ENCODE measurements at places on chromosomes 1 and 21.

GRCh38 chr1:164950541-164950986 lies 391.6 kb downstream of the PBX1 start:
- DNase-seq = no peak

GRCh38 chr1:182616130-182617013 lies 12.2 kb upstream of the RGS16 start:
- peak; percentile 77 for DNase-seq

GRCh38 chr1:150235294-150235851 lies 539 bp downstream of the ANP32E start:
- peak; percentile 21 for DNase-seq

GRCh38 chr1:69540052-69540451 lies 27.7 kb upstream of the LRRC7 start:
- DNase-seq = no peak

GRCh38 chr1:29931477-29932175 lies 695.3 kb downstream of the PTPRU start:
- no peak for DNase-seq

GRCh38 chr1:18662286-18662639 lies 31.6 kb downstream of the PAX7 start:
- no peak for DNase-seq

DNA sequence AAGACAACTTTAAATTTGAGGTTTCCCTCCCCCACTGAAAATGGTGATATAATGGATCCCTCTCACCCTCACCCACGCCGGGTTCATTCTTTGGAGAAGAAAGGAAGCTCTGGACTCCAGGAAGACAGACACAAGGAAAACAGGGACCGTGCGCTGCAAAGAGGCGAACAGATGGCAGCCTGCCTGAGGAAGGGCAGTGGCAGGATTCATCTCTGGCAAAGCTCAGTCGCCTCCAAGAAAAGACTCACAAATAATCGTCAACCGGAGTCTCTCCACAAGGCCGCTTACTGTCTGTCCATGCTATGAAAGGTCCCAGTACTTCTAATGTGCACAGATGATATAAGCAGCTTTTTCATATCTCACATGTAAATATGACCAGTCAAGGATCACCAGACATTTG lies 110.3 kb downstream of the TIAM1 start:
- no peak for DNase-seq

DNA sequence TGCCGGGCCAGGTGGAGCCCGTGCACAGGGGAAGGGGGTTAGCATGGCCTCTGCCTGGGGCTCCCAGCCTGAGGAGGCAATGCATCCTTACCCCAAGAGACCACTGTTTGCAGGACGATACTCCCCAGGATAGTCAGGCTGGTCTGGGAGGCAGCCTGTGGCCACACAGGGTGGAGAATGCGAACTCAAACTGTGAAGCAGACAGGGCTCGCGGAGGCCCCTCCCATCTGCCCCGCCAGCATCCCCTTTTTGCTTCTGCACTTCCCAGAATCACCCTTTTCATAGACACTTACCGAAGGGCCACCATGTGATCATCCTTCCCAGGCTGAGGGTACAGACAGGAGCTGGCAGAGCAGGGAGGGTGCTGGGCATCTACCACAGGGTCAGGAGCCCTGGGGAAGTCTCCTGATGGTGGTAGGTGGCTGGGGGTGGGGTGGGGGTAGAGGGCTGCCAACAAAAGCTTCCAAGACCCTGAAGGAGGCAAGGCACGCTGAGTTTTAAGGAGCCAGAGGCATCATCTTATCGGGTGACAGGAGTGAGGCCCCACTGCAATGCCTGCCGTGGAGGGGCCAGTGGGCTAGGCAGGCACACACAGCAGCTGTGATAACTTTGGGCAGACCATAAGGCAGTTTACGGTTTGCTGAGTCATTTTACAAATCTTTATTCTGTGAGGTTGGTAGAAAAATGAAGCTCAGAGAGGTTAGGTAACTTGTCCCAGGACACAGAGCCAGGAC lies 31.3 kb upstream of the BTG2 start:
- no peak for DNase-seq

DNA sequence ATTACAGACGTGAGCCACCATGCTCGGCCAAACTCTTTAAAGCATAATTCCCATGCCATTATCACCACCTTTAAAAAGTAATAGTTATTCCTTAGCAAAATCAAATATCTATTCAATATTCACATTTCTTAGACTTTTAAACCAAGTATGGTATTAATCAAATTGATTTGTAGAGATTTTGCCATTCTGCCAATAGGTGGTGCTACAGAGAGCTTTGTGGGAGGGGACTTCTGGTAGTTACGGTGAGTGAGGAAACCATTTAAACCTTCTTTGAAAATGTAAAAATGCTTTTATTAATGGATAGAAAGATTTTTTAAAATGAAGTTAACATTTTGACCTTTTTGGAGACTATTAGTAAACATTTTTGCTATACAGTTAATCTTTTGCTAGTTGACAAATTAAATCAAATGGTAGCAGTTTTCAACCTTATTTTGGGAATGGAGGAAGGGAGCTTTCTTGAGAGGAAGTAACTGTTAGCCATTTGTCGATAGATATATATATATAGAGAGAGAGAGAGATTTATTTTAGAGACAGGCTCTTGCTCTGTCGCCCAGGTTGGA lies 19.3 kb downstream of the IARS2 start:
- peak; percentile 53 for DNase-seq

DNA sequence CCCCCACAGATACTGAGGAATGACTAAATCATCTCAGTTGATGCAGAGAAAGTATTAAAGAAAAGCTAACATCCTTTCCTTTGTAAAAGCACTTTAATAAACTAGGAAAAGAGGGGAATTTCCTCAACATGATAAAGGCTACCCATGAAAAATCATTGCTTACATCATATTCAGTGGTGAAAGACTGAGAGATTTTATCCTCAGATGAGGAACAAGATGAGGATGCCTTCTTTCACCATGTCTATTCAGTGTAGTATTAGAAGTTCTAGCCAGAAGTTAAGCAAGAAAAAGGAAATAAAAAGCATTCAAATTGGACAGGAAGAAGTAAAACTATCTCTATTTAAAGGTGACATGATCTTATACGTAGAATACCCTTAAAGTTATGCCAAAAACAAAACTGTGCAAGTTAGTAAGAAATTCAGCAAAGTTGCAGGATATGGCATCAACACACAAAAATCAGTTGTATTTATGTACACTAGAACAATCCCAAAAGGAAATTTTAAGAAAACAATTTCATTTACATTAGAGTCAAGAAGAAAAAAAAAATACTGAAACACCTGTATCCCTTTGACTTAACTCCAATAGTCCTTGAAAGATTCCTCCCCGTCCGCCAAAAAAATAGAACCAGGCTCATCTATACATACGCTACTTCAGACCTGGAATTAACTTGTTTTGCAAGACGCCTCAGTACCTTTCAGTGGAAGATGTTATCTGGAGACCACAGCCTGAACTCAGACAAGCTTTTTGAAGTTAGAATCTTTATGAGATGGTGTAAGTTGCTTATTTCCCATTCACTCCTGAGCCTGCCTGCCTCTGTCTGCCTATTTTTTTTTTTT lies 17.5 kb downstream of the ZMYM4 start:
- DNase-seq = no peak

GRCh38 chr1:165882168-165882837 lies 54.9 kb downstream of the UCK2 start:
- no peak for DNase-seq

DNA sequence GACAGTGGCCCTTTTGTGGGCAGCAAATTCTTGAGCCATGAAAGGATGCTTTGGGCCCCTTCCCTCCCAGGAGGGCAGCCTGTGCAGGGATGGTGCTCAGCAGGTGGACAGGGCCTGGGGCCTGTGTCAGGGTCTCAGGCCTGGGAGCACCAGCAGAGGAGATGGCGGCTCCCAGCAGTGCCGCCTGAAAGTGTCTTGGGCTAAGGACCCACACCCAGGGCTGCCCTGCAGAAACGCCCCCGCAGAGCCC lies 23.9 kb downstream of the FTCD start:
- DNase-seq = no peak

DNA sequence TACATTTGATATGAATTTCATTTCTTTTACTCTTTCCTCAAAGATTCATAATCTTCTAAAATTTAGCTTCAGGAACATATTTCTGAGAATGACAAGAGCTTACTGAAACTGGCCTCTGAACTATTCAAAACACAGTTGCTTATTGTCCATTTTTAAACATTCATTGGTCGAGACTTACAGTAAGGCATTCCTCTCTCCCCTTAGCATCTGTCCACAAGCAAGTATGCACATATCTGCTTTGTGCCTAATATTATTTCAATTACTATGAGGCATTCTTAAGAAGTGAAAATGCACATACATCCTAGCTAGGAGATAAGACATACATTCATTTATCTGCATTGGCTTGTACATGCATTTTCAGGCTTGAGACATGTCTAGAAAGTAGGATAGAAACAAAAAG lies 488.7 kb downstream of the PTBP2 start:
- DNase-seq = no peak

DNA sequence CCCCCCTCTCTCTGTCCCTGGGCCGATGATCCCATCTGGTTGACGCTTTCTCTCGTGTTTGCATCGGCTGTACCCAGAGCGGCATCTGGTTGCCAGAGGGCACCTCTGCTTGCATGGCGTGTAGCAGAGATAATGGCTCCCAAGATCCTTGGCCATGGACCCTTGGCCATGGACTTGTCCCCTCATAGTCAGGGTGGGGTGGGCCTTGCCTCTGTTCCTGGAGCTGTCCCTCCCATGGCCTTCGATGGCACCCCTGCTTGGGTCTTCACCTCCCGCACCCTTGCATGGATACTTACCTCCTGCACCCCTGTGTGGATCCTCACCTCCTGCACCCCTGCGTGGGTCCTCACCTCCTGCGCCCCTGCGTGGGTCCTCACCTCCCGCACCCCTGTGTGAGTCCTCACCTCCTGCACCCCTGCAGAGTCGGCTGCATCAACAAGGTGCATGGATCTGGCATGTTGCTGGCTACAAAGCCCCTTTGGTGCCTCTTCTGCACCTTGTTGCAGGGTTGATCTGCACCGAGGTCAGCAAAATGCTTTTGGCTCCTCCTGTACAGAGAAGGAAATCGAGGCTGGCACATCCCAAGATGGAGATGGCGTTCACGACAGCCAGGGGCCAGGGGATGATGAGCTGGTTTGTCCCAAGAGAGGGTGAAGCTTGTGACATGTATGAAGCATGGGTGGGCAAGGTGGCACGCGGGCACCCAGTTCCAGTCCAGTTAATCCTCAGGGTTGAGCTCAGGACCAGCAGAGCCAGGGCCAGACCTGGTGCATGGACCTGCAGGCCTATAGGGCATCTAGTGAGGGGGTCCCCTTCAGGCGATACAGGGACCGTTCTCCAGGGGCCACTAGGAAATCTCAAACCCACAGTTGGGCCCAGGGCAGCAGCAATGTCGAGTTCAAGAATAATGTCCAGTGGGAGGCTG lies 46.1 kb upstream of the C1orf174 start:
- DNase-seq = no peak

DNA sequence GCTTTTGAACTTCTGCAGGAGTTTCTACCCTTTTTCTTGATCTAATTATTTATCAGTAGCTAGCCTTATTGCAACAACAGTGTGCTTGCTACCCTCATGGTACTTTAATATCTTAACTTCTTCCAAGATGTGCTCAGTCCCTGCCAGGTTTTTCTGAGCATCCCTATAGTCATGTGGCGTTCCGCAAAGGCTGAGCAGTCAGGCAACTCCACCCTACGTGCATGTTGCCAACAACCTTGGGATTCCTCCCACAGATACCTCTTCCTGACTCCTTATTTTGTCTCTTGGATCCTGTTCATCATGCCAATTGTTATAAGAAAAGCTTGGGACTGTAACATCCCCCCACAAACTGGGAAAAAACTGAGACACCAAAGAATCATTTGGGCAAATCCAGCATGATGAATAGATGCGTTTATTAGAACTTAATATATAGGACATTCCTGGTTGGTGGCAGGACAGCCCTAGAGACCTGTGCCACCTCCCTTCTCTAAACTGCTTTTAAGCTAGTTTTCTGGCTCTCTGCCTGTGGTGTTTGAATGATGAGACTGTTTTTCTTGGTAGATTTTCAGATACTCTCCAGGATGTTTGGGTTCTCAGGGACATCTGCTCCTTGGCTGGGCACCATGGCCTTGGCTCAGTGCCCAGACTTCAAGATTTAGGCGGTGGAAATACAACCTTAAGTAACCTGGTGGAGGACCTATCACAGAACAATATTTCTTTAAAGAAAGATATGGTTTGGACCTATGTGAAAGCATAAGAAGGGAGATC lies 27.1 kb upstream of the KCTD3 start:
- DNase-seq = no peak
